NCI-H460 (cell line): ENCODE measurements at places on chromosomes 12 and 14. TPM values are rescaled to one million over a fixed set of nuclear protein-coding genes. Genes with fewer than 3 reads are reported as not detected.

TBX5 gene
- total RNA-seq, result not detected in 2 replicates

TAS2R20 gene
- total RNA-seq, result 0.84 and 1.8 TPM in 2 replicates

OAS1 gene
- 133 and 137 TPM in 2 replicates for total RNA-seq

STYX gene
- total RNA-seq, result 13.3 and 15.7 TPM in 2 replicates

RILPL2 gene
- 2.3 and 2.5 TPM in 2 replicates for total RNA-seq

AKAP3 gene
- 0.72 and 1.4 TPM in 2 replicates for total RNA-seq

SLCO1C1 gene
- total RNA-seq, result 0.22 TPM in 1 of 2 replicates, not detected in the other

GPR135 gene
- 6.7 and 9.1 TPM in 2 replicates for total RNA-seq

SLC6A12 gene
- not detected in 2 replicates for total RNA-seq

KRT73 gene
- not detected in 2 replicates for total RNA-seq

PLCZ1 gene
- not detected in 2 replicates for total RNA-seq

ADCY6 gene
- 8.0 and 8.8 TPM in 2 replicates for total RNA-seq

CCDC38 gene
- total RNA-seq, result 0.89 and 0.92 TPM in 2 replicates

NRXN3 gene
- total RNA-seq, result 6.6 and 7.0 TPM in 2 replicates

ETNK1 gene
- total RNA-seq, result 24.8 and 34.9 TPM in 2 replicates

ADAM21 gene
- total RNA-seq, result 0.27 TPM in 1 of 2 replicates, not detected in the other

KRT79 gene
- total RNA-seq, result not detected in 2 replicates

RFX4 gene
- total RNA-seq, result not detected in 2 replicates

CCDC184 gene
- total RNA-seq, result 0.45 and 1.1 TPM in 2 replicates

KCNH5 gene
- 3.5 and 4.1 TPM in 2 replicates for total RNA-seq

CLEC4C gene
- total RNA-seq, result not detected in 2 replicates

MUCL1 gene
- not detected in 2 replicates for total RNA-seq

DGKA gene
- total RNA-seq, result 14.1 and 15.5 TPM in 2 replicates

KIF26A gene
- total RNA-seq, result 38.7 and 46.6 TPM in 2 replicates

GRIP1 gene
- total RNA-seq, result 1.1 and 2.3 TPM in 2 replicates

KRT5 gene
- not detected in 2 replicates for total RNA-seq

MYH7 gene
- not detected in 2 replicates for total RNA-seq
